GM12891 (cell line): ENCODE measurements at places on chromosomes 16 and 17.

DNA sequence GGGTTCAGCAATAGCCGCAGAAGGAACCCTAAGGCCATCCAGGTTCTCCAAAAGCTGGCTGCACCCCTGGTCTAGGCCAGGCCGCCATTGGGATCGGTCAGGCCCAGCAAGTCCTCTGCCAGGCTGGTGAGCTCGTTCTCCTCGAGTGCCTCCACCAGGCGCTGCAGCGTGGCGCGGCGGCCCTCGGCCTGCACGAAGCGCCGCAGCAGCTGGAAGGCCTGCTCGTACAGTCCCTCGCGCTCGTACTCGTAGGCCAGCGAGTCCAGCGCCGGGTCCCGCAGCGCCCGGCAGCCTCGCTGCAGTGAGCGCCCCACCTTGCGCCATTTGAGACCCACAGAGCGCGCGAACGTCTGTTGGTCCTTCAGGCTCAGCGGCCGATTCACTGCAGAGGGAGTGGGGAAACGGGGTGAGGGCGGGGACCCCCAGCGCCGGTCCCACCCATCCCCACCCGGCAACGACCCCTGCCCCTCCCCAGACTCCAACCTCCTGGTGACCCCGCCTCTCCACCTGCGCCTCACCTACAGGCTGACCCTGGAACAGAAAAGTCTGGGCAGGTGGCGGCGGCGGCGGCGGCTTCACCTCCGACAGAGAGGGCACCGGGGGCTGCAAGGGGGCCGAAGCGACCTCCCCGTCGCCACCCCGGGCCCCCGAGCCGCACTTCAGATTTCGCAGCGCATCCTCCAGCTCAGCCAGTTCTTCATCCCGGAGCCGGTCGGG, 3.9 kb upstream of the B3GNT9 start:
- no peak for DNase-seq

GRCh38 chr16:56669005-56669839, at the start of gene MT1H:
Gene MT1H (plus strand): TSS chr16:56669814. CDS start chr16:56669885, 71 bp downstream.
- DNase-seq: no peak

DNA sequence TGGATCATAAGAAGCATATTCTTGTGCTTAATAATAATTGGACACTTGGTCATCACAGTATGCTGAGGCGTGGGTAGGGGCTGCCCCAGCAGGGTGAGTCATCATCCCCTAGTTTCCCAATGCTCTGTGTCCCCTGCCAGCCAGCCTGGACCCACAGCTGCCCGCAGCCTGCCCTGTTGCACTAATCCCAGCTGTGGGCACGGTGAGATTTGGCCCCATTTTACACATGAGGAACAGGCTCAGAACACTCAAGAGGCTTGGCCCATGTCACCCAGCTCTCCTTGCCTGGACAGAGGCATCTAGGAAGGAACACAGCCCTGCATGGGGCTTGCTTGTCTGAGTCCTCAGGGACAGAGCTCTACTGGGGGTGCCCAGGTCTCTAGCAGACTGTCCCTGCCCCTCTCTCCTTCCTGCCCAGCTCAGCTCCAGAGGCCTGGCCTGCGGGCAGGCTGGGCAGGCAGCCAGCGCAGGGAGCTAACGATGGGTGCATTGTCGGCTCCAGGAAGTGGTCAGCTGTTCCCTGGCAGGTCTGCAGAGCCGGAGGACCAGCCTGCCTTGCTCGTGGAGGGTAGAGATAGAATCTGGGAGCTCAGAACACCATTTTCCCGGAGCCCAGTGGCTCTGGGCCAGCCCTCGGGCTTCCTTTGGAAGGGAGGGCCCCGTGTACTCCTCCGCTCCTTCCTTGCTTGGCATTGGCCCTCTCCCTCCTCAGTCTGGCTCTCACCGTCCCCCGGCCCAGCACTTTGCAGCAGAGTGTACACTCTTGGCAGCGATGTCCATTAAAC, 189.4 kb downstream of the RAB11FIP4 start:
- DNase-seq: no peak

DNA sequence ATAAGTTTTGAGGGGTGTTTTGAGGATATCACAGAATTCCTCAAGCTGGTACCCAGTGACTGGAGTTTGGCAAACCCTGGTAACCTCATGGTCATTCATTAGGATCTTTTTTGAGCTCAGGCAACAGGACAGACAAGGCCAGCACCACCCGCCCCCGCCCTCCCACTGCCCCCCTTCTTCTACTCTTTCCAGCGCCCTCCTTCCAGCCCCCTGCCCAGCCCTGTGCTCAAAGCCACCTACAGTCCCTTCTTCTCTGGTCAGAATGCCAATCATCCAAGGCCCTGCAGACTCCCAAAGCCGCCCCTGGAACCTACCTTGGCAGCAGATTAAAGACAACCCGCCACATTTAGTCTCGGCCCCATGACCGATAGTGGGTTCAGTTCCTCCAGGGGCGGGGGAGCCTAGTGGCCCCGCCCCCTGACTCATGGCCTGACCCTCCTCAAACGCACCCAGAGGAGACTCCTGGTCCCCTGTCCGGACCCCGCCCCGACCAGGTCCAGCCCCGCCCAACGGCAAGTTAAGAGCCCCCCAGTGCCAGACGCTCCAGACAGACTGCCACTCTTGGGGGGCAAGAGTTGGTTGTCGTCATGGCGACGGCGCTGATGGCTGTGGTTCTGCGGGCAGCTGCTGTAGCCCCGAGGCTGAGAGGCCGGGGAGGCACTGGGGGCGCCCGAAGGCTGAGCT, at the start of gene NAGS:
Gene NAGS (plus strand): TSS at position 546 of the 684 bp plus-strand sequence. CDS start 42 bp downstream, at position 588.
- no peak for DNase-seq

- DNase-seq: no peak
Measured at GRCh38 chr17:4582101-4582501, 2.2 kb upstream of the SMTNL2 start.

DNA sequence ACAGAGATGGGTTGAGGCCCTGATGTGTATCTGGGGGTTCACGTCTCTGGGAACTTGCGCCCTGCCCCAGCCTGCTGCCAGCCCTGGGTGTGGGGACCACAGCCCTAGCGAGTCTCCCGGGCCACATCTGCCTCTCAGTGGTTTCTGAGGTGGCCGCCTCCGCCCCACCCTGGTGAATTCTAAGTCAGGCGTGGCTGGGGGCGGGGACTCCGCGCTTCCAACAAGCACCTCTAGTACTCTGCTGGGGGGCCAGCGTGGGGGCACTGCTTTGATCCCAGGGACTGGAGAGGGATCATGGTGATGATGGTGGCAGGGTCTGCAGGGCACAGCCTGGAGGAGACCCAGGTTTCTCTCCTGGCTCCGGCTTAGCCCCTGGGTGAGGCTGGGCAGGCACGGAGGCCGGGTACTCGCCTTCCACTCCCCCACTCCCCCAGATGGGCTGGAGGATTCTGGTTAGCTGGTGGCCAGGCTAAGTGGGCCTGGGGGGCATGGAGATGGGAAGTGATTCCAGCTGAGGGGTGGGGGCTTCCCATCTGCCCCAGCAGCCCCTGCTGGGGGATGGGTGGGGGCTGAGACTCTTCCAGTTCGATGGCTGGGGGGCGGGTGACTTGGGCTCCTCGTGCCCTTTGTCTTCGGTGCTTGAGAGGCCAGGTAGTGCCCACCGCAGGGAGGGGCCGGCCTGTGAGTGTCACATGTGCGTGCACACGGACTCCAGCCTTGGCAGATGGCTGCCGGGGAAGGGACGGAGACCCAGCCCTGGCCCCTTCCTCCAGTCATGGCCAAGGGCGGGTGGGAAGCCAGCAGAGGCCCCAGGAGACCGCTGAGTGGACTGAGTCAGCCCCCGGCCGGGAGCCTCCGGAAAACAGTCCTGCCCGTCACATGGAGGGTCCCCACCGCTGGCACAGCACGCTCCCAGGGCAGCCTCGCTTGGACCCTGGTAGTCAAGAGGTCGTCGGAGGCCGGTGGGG, 3.9 kb downstream of the GLIS2 start:
- DNase-seq: peak; percentile 76

GRCh38 chr17:65593092-65593854, 31.8 kb upstream of the AXIN2 start:
- no peak for DNase-seq
